Vein endothelial cell (primary cell): ENCODE measurements at places on chromosomes 7 and 10. TPM values are rescaled to one million over a fixed set of nuclear protein-coding genes. Genes with fewer than 3 reads are reported as not detected.

The SFTPA1 gene
- not detected in 2 replicates for total RNA-seq

The SLC26A3 gene
- total RNA-seq = not detected in 2 replicates

The IGFBP3 gene
- 9.2 and 13.7 TPM in 2 replicates for total RNA-seq

The PTPRE gene
- total RNA-seq = 127 and 167 TPM in 2 replicates

The PNLIPRP3 gene
- total RNA-seq = not detected in 2 replicates
